ENCODE measurements at places on chromosomes 7 and 10.

DNA sequence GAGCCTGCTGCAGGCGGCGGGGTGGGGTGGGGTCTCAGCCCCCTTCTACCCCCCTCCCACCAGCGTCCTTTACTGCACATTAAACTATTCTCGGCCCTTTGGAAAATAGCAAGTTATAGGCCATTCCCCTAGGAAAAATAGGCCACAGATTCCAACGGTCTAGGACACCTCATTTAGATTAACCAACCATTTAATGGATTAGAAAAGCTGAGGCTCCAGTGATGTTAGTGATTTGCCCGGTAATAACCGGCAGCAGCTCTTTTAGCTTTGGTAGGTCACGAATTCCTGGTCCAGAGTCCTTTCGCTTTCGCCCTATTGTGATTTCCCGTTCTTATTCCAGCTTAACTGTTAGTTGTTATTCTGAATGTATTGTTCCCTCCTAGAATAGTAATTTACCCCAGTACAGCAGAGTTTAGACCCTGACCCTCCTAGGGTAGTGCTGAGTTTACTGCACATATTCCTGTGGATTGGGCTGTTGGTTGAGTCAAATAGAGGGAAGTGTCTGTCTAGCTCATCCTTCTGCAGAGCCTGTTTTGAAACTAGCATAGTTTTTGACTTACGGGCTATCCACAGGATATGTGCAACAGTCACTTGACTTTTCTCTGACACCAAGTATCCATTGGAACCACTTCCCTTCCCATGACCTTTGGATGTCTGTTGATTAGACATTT lies 754 bp downstream of the GSTO1 start:
- peak; percentile 16 for DNase-seq

- DNase-seq = peak; percentile 8
These were observed 242.1 kb downstream of the CDC14C start for GRCh38 chr7:49166441-49166840.

DNA sequence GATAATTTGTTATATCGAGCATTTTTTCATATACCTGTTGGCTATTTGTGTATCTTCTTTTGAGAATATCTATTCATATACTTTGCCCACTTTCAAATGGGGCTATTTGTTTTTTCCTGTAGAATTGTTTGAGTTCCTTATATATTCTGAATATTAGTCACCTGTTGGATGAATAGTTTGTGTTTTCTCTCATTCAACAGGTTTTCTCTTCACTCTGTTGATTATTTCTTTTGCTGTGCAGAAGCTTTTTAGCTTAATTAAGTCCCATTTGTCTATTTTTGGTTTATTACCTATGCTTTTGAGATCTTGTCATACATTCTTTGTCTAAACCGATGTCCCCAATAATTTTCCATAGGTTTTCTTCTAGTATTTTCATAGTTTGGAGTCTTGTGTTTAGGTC lies 65.3 kb downstream of the VTI1A start:
- DNase-seq = no peak

GRCh38 chr7:128739990-128740682 lies 977 bp downstream of the CALU start:
- DNase-seq = no peak

DNA sequence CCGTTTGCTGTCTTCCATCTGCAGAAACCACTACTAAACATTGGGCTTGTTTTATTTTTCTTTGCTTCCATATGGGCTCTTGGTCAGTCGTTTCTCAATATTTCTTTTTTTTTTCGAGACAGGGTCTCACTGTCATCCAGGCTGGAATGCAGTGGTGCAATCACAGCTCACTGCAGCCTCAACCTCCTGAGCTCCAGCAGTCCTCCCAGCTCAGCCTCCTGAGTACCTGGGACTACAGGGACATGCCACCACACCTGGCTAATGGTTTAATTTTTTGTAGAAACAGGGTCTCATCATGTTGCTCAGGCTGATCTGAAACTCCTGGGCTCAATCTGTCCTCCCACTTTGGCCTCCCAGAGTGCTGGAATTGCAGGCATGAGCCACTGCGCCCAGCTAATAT lies 163.1 kb downstream of the LYZL1 start:
- no peak for DNase-seq

DNA sequence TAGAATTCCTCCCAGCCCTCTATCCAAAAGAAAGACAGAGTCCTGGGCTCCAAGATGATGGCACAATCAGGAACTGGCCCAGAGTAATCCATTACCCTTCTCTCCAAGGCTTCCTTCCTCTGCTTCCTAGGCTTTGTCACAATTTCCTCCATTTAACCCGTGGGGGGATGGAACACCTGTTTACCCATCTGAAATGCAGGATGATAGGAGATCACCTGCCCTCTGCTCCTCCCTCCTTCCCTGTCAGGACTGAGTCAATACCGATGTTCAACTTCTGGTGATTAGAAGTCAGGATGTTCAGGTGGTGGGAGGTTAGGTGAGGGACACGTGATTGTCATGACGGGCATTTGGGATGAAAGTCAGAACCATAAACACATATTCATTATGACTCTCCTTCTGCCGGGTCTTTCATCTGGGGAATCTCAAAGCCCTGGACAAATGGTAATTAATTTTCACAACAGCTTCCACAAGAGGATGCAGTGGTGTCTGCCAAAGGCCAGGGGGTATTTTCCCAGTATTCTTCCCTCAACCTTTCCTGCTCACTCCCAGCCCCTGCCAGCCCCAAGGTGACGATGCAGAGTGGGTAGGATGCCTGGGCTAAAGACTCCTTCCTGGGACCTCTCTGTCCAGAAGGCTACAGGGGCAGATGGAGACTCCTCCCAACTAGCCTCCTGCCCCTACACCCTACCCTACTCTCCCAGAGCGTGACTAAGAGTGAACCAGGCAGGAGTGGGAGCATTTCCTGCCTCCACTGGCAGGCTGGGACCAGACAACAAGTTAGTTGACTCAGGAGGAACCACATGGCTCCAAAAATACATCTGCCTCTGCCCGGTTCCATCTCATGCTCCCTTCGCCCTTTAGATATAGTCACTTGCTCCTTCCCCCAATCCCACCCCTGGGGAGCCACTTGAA lies 27.9 kb downstream of the DUSP5 start:
- DNase-seq = no peak

DNA sequence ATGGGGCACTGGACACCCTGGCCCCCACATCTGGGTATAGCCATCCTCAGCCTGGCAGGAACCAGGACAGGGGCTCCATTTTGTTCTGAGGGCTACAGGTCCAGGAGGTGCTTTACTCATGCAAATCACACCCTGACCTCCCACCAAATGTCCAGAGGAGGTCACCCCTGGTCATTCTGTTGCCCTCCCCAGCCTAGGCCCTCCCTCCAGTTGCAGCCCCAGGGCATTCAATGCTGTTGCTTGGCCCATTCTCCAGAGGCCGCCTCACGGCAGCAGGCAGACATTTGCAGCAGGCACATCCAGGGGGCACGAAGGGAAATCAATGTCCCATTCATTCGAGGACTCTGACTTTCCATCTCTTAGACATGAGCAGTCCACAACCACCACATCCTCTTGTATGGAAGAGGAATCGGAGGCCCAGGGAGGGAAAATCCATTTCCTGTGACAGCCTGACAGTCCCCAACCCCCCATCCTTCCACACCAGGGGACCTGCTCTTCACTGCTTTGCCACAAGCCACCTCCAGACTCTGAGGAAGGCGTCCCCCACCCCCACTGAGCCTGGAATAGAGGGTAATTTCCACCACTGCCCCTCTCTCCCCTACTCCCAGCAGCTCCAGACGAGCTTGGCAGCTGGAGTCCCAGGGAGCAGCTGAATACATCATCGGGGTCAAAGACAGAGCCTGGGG lies 76.2 kb upstream of the UNC5B start:
- DNase-seq = no peak

DNA sequence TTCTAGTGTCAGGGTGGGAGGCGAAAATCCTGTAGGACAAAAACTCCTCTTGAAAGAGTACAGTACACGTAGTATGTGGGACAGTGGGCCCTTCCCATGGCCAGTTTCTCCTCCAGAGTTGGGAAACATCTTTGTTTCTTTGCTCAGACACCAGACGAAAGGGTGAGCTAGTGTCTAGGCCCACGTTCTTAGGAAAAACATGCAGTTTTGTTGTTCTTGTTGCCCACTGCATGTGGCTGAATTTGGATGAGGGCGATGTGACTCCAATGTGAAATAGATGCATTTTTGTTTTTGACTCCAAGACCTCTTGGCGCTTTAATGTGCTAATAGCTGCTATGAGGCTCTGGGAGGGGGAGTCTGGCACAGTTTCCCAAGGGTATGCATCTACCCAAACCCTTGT lies 100.8 kb downstream of the ATXN7L1 start:
- no peak for DNase-seq

DNA sequence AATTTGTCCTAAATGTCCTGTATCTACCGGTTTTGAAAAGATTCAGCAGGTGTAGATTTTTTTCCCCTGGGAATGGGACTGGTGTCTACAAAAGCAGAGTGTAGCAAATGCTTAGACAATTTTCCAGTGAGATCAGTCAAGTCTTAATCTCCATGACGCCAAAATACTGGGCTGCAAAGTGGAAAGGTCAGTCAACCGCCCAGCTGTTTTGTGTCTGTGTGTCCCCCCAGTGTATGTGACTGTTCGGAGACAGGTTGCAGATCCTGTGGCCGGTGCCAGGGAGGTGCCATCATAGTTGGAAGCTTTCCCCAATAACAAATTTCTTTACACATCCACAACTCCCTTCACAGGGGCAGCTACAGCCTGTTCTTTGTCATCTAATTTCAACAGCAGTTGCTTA lies 263.8 kb downstream of the ARHGAP12 start:
- DNase-seq = no peak

GRCh38 chr7:31924251-31924650 lies 146.0 kb downstream of the PDE1C start:
- no peak for DNase-seq

GRCh38 chr7:83921941-83922607 lies 272.5 kb downstream of the SEMA3A start:
- no peak for DNase-seq

- no peak for DNase-seq
These were observed 7.1 kb upstream of the AQP1 start for GRCh38 chr7:30904561-30904960.

GRCh38 chr10:31948021-31948420 lies 19.4 kb upstream of the ARHGAP12 start:
- DNase-seq = no peak

DNA sequence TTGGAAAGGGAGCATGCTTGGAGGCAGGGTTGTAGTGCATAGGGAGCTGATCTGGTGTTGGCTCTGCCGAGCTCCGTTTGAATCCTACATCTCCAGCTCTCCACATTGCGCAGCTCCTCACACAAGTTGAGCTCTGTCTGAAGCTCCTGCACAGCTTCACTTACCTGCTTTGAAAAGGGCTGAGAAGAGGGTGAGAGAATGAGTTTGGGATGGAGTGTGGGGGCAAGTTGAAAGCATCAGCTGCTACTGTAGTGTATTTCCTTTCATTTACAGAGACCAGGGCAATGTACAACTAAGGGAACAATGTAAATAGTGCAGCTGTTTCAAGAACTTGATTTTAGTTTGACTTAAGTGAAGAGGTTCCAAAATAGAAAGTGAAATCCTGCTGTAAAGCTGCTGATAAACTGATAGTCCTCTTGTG lies 88.5 kb downstream of the VTI1A start:
- DNase-seq = no peak

DNA sequence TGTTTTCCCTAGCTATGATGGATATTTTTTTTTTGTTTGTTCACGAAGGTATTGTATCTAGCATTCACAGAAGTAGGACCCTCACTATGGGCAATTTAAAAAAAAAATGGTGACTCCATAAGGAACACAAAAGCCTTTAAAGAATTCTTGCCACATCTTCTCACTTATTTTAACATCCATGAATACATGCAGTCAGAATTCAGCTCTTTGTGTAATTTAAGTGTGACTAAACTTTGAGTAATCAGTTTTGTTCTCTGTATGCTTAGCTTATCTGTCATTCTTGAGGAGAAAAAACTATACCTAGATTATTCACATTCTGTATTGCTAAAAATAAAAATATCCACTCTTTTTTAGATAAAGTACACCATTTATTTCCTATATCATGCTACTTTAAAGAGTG lies 313.2 kb upstream of the KCND2 start:
- no peak for DNase-seq

DNA sequence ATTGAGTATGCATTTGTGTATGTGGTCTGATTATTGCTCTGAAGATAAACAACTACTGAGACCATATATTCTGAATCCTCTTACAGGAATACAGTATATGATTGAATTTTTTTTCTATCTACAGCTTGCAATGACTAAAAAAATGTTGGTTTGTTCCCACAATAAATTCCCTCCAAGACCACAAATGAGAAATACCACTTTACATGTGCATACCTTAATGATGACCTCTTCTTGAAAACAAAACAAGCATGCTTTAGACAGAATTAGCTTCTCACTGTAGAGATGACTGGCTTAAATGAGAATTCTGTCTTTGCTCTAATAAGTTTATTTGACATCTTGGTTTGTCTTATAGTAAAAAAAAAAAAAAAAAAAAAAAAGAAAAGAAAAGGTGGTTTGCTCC lies 241.5 kb downstream of the PCDH15 start:
- DNase-seq = no peak

- DNase-seq = peak; percentile 2
These were observed 1.3 kb downstream of the OGDHL start for GRCh38 chr10:49760789-49761188.

DNA sequence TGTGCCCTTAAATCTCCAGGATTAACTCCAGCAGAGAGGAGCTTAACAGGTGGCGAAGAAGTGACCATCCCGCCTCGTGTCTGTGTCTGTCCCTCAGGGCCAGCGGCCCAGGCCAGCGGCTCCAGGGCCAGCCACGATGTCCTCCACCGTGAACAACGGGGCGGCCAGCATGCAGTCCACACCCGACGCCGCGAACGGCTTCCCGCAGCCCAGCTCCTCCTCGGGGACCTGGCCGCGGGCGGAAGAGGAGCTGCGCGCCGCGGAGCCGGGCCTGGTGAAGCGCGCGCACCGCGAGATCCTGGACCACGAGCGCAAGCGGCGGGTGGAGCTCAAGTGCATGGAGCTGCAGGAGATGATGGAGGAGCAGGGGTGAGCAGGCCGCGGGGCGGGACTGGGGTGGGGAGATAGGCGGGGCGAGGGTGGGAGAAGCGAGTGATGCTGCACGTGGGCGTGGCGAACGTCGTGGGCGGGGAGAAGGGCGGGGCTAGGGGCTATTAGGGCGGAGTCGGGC lies 33.3 kb downstream of the SRRM3 start:
- peak; percentile 96 for DNase-seq

- no peak for DNase-seq
These were observed 30.9 kb downstream of the FAM20C start for GRCh38 chr7:223118-223800.

DNA sequence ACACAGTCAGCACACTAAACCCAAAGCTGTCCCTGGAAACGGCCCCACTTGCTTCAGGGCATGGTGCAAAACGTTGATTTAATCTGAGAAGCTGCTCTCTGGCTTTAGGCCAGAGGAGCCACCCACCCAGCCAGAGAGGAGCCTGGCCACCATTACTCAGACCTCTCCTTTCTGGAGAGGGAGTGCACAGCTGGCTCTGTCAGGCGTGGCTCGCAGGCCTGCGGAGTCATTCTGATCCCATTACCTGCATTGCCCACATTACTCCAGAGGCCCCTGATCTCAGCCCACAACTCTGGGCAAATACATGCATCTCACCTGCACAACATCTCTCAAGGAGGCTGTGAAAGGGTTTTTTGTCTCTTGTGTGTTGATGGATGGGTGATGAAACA lies 370.0 kb upstream of the IGFBP3 start:
- DNase-seq = no peak
